ENCODE measurements at places on chromosomes 6 and 20.

DNA sequence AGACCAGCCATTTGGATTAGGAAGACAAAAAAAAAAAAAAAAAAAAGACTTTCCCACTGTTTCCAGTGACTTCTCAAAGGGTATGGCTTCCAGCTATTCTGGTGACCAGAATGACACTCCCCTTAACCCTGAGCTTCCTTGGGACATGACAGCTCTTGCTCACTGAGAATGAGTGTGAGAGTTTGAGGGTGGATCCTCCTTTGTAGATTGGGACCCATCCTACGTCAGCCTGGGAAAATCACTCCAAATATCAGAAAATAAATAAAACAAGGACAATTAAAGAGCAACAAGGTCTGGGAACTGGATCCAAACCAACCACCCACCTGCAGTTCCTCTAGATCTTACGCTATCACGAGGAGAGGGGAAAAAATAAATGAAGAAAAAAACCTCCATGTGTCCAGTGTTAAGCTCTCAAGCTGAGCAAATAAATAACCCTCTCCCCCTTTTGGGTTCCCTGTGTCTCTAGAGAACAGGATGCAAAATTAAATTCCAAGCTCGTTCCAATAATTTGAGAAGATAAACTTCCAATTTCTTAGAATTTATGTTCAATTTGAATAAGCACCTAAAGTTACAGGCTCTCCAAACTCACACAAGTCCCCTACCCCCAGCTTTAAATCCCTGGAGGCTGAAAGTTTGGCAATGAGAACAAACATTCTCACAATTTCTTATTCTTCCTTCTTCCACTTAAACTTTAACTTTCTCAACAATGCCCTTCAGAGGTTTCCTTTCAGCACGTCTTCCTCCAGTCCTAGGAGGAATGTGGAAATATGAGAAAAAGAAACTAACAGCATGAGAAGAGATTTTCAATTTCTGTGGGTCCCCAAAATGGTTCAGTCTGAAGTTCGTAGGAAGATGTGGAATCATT lies 170.2 kb downstream of the MTFR2 start:
- no peak for DNase-seq

- no peak for DNase-seq
These were observed 51.5 kb upstream of the ENPP4 start for GRCh38 chr6:46078294-46078693.

DNA sequence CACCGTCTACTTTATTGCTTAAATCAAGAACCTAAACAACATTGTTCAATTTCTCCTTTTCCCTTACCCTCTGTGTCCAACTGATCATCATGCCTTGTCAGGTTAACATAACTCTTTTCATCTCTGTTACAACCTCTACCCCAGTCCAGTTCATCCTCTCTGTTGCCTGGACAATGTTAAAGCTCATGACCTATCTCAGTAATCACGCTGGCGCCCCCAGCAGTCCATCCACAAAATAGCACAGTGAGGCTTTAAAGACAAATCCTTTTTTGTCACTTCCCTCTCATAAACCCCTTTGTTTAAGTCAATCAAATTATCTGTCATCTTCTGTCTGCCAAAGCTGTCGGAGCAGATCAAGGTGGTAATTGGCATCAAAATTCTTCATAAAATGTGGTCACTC lies 140.1 kb downstream of the QKI start:
- DNase-seq = no peak

- no peak for DNase-seq
These were observed 141.9 kb upstream of the ENPP5 start for GRCh38 chr6:46312654-46313053.

- no peak for DNase-seq
These were observed 696 bp upstream of the SIRPA start for GRCh38 chr20:1894471-1894950.

DNA sequence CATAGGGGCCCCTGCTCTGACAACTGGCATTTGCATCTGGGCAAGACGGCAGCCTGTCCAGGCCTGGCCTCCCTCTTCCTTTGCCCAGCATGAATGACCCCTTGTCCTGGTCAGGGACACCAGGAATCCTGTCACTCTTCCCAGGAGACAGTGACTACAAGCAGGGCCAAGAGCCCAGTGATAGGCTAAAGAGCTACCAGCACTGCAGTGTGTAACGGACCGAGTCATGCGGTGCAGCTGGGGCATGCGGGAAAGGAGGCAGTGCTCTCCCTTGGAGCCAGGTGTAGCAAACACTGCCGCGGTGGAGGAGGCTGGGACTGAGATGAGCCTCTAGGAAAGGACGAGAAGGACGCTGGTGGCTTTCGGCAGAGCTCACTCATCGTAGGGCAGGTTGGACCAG lies 38.7 kb upstream of the DSP start:
- no peak for DNase-seq

GRCh38 chr6:84280030-84280429 lies 52.6 kb upstream of the CEP162 start:
- DNase-seq = no peak

GRCh38 chr6:37479266-37479854 lies 20.3 kb downstream of the CCDC167 start:
- no peak for DNase-seq

- DNase-seq = no peak
These were observed 14.5 kb upstream of the BCAS1 start for GRCh38 chr20:54084727-54085388.

DNA sequence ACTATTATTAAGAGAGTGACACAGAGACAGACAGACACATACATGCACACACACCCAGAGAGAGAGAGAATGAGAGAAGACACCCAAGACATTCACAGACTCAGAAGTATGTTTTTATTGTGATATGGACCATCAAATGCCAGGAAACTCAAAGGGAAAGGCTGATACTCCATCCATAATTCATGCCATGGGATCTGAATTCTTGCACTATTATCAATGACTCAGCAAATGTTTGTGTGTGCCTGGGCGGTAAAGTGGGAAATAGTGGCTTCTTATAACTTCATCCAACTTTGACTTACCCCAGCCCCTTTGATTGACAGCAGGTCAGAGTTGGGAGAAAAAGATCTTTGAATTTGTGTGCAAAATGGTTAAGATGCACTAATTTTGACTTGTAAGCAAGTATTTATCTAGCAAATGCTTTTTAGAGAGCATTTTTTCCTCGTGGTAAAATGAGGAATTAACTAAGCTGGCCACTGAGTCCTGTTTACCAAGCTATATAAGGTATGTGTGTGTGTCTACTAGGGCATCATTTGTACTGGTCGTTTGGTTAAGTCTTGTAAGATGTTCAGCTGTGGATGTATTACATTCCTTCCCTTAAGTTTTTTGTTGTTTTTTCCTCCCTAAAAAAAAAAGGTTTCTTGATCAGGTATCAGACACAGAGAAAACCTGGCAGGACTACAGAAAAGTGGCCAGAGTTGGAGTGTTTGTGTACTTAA lies 3.0 kb upstream of the CCN2 start:
- no peak for DNase-seq
